ENCODE measurements at places on chromosomes 7 and 10.

- no peak for DNase-seq
Measured at GRCh38 chr10:492836-493235, 196.6 kb downstream of the DIP2C start.

DNA sequence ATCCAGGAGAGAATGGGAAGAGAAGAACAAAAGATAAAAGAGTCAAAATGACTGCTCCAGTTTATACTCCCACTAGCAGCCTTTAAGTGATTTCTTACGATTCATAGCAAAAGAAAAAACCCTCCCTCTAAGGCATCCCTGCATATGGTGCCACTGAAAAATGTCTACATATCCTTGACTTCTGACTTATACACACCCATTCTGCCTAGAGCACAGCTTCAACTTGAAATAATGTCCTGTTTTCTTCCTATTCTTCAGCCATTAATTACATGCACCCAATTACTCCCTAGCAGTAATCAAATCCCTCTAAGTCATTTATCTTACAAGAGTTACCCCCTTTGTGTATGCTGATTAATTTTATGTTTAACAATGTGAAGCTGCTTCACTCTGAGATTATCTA lies 393.5 kb downstream of the HTR7 start:
- DNase-seq, result no peak

DNA sequence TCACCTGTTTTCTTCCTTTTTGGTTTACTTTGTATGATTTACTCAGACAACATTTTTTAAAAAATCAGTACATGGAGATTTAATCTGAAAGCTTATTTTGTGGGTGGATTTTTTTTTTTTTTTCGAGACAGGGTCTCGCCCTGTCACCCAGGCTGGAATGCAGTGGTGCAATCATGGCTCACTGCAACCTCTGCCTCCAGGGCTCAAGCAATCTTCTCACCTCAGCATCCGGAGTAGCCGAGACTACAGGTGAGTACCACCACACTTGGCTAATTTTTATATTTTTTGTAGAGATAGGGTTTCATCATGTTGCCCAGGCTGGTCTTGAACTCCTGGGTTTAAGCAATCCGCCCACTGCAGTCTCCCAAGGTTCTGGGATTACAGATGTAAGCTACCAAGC lies 2.5 kb downstream of the GSTO1 start:
- DNase-seq, result no peak

GRCh38 chr7:5582532-5582935 lies 158.9 kb upstream of the TNRC18 start:
- DNase-seq, result no peak

DNA sequence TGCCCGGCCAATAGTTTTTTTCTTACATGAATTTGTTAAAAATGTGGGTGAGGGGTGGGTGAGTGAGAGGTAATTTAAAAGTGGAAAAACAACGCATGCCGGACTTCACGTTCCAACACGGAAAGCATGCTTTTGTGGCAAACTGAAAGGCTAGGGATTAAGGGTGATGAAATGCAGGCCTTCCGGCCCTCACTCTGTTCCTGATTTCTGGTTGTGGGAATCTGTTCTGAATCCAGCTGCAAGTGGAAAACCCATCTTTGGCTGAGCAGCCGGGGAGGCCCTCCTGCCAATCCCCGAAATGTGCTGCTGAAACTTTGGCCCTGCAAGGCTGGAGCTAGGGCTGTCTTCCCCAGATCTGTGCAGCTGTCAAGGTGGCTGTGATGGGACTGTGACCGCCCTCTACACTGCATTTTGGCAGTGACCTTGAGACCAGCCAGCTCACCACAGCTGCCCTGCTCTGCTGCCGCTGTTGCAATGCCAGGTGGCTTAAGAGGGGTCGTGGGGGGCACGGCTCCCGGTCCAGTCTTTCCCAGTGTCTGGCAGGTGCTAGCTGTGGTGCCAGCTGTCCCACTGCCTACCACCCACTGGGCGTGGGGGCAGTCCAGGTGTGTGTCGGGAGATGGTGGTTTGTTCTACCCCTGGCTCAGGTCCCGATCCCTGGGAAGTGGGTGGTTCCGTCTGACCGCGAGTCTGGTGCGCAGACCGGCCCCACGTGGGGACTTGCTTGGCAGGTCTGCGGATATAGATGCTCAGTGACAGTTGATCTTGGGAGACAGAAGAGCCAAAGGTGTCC lies 39.0 kb downstream of the TET1 start:
- no peak for DNase-seq

DNA sequence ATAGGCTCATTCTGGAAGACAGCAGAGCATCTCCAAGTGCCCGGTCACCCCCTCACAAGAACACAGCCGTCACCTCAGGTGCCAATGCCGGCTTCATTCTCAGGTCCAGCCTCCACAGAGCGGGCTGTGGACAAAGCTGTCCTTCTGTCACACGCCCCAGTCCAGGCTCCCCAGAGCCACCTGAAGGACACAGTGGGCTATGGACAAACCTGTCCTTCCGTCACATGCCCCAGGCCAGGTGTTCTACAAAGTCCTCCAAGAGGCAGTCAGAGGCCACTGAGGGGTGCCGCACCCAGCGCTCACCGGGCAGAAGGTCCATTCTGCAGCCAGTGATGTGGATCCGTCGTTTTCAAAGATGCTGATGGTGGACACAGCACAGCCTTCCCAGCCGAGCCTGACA lies 173.2 kb upstream of the PPP2R2D start:
- DNase-seq, result no peak

- DNase-seq, result no peak
Measured at GRCh38 chr10:84232376-84232775, 7.0 kb upstream of the LRIT2 start.

- DNase-seq, result peak; percentile 55
Measured at GRCh38 chr10:88728107-88728763, 22.2 kb downstream of the LIPK start.

DNA sequence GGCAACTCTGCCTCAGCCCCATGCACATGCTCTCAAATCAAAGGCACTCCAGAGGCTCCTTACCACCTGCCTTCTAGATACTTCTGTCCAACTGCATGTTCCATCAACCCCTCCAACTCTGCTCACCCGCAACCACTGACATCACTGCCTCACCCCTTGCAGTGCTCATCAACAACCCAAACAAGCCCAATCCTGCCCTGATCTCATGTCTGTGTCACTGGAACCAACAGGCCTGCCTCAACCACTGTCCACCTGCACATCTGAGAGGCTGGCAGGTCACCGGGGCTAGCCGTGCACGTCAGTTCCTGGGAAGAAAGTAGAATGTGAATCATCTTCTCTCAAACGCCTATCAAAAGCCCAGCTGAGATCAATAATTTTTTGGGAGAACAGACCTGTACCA lies 33.3 kb downstream of the CTBP2 start:
- DNase-seq, result no peak

- DNase-seq, result peak; percentile 73
Measured at GRCh38 chr10:110357252-110357780, 52.6 kb upstream of the SMNDC1 start.

DNA sequence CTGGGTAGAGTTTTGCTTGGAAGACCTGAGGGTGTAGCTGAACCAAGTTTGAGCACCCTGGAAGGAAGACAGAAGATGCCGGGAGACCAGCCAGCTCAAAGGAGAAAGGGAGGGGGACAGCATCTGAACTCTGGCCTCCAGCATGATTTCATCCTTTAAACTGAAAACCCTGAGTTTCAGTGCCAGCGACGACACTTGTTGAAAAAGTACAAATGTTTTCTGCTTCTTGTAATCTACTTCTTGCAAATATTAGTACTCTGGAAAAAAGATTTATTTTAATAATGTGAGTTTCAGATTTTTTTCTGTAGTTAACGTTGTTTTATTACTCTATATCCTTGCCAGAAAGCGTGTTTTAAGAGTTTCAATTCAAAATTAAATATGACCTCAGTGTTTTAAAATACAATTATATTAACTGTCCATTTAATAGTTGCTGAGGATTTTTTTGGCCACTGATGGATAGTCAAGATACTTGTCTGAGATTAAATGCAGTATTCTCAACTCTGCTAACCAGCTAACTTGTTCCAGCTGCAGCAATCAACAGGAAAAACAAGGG lies 227.7 kb downstream of the MGMT start:
- no peak for DNase-seq

DNA sequence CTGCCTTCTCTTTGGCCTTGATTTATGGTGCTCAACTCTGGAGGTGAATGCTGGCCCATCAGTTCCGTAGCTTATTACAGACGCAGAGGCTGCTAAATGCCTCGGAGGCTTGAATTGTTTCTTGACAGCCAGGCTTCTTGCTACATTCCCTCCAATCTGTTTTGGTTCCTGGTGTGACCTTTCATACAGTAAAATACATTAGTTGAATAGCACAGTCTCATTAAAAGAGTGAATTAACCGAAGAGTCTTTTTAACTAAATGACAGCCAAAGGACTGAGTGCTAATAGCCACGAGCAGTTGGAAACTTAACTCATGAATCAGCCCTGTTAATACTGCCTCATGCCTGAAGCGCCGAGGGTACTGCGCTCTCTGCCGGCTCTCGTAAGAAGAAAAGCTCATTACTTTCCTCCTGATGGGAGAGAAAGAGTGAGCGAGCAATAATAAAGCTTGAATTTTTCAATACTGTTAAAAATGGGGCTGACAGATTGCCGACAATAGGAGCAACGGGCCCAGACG lies 236.4 kb upstream of the GPR26 start:
- DNase-seq, result no peak

GRCh38 chr7:144584726-144585125 lies 181.2 kb upstream of the NOBOX start:
- DNase-seq, result no peak

DNA sequence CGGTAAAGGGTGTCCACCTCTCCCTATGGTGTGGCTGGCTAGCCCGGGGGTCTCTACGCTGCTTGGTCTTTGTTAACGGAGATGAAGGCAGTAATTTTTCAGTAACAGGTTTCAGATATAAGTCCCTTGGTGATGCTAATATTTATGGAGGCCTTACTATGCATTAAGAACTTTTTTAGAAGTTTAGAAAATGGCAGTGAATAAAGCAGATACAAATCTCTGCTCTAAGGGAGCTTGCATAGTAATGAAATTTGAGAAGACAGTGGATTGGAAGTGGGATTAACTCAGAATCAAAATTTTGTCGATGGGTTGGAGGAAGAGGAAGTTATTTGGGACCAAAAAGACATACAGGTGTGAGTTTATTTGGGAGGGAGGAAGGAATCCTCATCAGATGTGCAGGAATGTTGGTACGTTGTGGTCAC lies 445 bp downstream of the SSBP1 start:
- DNase-seq, result no peak

DNA sequence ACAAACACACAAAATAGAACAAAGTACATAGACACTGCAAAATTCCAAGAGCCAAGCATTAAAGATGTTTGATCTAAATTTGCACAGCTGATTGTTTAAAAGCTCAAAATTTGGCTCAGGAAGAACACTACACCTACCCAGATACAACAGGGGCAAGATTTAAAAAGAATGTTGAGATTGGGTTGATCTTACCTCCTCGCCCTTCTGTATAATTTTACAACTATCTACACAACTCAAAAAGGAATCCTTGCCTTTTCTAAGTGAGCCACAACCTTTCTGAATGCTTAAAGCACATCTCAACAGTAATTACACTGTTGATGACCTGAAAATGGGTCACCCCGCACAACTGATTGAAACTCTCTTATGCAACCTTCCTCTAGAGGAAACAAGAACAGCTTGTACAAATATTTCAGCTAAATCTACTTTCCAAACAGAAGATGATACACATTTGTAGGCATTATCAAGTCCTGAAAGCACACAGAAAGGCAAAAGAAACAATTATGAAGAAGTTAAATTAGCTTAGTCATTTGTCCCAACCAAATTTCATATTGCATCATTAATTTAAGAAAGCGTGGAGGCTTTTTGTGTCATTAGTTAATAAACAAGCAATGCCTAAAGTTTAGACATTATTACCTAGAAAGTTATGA lies 75.5 kb downstream of the UBE2H start:
- no peak for DNase-seq

GRCh38 chr7:115435178-115435577 lies 513.3 kb downstream of the MDFIC start:
- no peak for DNase-seq

DNA sequence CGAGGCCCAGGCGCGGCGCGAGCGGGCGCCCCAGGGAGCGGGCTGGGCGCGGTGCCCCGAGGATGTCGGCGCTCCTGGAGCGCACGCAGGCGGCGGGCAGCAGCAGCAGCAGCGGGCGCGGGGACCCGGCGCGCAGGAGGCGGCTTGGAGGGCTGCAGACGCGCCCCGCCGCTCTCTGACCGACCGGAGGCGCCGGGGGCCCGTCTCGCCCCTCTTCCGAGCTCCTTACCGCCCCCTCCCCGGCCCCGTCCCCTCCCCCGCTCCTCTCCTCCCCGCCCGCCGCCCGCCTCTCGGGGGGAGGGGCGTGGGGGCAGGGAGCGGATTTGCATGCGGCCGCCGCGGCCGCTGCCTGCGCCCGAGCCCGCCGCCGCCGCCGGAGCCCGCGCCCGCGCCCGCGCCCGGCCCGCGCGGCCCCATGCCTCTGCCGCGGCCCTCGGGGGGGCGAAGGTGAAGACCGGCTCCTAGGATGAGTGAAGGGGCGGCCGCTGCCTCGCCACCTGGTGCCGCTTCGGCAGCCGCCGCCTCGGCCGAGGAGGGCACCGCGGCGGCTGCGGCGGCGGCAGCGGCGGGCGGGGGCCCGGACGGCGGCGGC lies at the start of gene NRG3:
NRG3 (plus strand) TSS at position 320 of the 592 bp plus-strand sequence.
- DNase-seq, result no peak

DNA sequence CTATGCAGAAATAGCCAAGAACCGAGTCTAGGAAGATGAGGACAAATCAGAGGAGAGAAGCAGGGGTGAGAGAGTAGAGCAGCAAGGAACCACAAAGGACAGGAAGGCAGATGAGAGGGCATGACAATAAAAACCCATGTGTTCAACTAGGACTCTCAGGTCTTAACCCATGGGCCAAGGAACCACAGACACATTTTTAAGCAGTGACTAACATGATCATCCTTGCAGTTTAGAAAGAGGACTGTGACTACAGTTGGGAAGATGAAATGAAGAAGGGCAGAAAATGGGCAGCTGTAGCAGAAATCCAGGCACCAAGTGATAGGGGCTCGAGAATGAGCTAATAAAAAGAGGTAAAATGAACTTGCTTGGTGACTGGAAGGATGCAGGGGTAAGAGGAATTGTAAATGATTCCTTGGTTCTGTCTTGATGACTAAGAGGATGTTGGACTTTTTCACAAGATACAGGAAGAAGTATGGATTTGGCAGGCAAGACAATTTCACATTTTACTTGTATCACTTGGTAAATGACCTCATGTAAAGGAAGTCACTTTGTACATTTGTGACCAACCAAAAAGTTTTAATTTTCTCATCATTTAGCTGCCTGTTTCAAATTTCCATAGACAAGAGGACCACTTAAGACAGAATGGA lies 22.8 kb downstream of the SGMS1 start:
- no peak for DNase-seq

- DNase-seq, result no peak
Measured at GRCh38 chr7:123916240-123916724, 8.8 kb upstream of the SPAM1 start.

DNA sequence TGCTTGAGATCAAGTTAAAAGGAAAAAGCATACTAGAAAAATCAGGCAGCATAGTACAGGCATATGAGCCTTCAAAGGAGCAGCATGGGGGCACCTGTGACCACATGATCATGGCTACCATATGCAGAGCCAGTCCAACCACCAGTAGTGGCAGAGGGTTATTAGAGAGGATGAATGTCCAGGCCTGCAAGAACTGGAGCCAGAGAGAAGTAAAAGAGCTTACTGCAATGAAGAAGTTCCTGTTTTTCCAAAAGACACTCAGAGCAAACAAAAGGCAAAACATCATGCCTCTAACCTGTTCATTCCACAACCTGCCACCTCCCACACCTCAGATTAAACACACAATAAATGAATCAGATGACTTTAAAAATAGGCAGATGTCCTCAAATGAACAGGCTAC lies 99.6 kb upstream of the NAMPT start:
- DNase-seq, result no peak

- no peak for DNase-seq
Measured at GRCh38 chr7:96982586-96982985, 22.8 kb upstream of the DLX6 start.

GRCh38 chr10:114581071-114581470 lies 77.0 kb downstream of the ABLIM1 start:
- no peak for DNase-seq

All from stimulated activated CD4-positive, alpha-beta T cell treated with anti-CD3 and anti-CD28 coated beads, TNF-alpha, amount 100 ng/mL, for 24 hours (primary cell).